Activated T-cell treated with anti-CD3 and anti-CD28 coated beads for 48 hours (primary cell): ENCODE measurements at places on chromosomes 2 and 18.

DNA sequence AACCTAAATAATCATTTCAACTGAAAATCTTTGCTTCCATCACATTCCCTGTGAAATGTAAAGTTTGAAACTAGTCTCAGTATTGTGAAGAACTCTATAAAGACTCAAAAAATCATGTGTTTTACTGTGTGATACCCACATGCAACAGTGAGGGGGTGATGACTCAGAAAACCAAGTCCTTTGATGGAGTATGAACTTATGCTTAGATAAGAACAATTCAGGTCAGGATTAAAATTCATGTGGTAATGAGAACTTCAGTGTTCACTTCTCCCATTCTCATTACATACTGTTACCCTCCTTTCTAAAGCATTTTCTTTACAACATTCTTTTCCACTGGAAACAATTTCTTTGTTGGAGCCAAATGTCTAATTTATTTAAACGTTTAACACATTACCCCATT, 360.2 kb downstream of the FSIP2 start:
- DNase-seq: no peak

DNA sequence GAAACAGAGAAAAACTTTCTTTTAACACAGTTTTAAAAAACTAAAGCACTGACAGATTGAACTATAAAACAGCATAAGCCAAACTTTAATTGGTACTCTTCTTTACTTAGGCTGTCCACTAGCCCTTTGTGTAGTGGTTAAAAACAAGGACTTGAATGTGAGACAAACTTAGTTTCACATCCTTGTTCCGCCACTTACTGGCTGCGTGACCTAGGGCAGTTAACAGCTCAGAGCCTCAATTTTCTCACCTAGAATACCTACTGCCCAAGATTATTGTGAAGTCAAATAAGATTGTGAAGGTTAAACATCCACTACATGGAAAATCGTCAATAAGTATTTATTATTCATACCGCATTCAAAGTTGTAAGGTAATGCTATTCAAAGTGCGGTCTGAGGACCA, 2.0 kb downstream of the WDR35 start:
- DNase-seq: no peak

GRCh38 chr18:8718401-8718913, 13.1 kb downstream of the MTCL1 start:
- DNase-seq: no peak

- DNase-seq: no peak
Observed at GRCh38 chr2:186733414-186733813, 39.6 kb downstream of the FAM171B start.

GRCh38 chr2:29723255-29724001, 198.0 kb downstream of the ALK start:
- no peak for DNase-seq

GRCh38 chr2:218858138-218858445, 1.5 kb upstream of the WNT6 start:
- no peak for DNase-seq
